PC-9 (cell line): ENCODE measurements at places on chromosomes 2 and 18. TPM values are rescaled to one million over a fixed set of nuclear protein-coding genes. Genes with fewer than 3 reads are reported as not detected.

The DPYSL5 gene
- total RNA-seq, result not detected in 2 replicates

The MYO5B gene
- total RNA-seq, result 23.3 and 25.4 TPM in 2 replicates

The TANC1 gene
- total RNA-seq, result 21.2 and 26.0 TPM in 2 replicates

The FASTKD1 gene
- 19.2 and 22.5 TPM in 2 replicates for total RNA-seq

The NEU2 gene
- total RNA-seq, result not detected in 2 replicates

- H3K4me3 ChIP-seq, result no peak overlapping the region
- H3K36me3 ChIP-seq, result no peaks in the 10 kb centered on the region
- DNase-seq, result no peak
- H3K27ac ChIP-seq, result no peak overlapping the region
- H3K27me3 ChIP-seq, result no peaks in the 10 kb centered on the region
Observed at GRCh38 chr2:208686665-208687064, 280.1 kb downstream of the PTH2R start.

DNA sequence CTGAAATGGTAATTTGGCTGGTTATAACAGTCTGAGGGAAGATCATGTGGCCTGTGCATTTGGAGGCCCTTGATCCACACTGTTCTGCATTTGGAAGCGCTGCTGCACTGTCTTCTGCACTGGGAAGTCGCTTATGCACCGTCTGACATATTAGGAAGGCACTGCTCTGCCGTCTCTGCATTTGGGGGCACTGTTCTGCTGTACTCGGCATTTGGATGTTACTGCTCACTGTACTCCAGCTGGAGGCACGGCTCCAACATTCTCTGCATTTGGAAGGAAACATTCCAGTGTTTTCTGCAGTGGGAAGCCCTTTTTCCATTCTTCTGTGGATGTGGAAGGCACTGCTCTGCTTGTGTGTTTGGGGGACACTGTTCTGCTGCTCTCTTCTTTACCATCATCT lies 9.6 kb upstream of the PROM2 start:
- no peaks in the 10 kb centered on the region for H3K36me3 ChIP-seq
- no peaks in the 10 kb centered on the region for H3K27me3 ChIP-seq
- H3K27ac ChIP-seq, result no peak overlapping the region
- H3K4me3 ChIP-seq, result no peak overlapping the region
- no peak for DNase-seq

- DNase-seq, result no peak
- H3K4me3 ChIP-seq, result no peak overlapping the region
- no peaks in the 10 kb centered on the region for H3K27me3 ChIP-seq
- no peaks in the 10 kb centered on the region for H3K4me1 ChIP-seq
Observed at GRCh38 chr2:174635776-174636404, 38.3 kb upstream of the WIPF1 start.

DNA sequence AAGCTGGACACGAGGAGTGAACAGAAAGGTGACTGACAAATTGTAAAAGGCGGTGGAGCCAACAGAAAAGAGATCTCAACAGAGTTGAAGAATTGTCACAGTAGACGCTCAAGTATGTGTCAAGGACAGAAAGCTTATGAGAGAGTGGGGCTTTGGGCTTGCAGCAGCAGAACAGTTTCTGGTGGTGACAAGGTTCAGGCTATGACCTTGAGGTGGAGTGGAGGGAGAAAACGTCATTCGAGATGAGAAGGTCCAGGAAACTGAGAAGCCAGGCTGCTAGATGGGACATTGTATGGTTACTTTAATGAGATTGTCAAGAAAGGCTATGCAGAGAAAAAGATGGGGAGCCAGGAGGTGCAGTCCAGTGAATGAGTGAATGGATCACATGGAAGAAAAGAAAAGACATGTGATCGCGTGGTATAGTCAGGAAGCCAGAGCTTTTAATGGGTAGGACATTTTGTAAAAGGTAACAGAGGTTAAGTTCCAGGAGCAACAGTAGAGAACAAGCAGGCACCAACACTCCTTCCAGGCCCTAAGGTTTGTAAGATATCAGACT lies 91.1 kb upstream of the EPC2 start:
- H3K4me1 ChIP-seq, result peaks cover 22% of the 10 kb centered on the region
- H3K4me3 ChIP-seq, result no peak overlapping the region
- no peaks in the 10 kb centered on the region for H3K36me3 ChIP-seq

DNA sequence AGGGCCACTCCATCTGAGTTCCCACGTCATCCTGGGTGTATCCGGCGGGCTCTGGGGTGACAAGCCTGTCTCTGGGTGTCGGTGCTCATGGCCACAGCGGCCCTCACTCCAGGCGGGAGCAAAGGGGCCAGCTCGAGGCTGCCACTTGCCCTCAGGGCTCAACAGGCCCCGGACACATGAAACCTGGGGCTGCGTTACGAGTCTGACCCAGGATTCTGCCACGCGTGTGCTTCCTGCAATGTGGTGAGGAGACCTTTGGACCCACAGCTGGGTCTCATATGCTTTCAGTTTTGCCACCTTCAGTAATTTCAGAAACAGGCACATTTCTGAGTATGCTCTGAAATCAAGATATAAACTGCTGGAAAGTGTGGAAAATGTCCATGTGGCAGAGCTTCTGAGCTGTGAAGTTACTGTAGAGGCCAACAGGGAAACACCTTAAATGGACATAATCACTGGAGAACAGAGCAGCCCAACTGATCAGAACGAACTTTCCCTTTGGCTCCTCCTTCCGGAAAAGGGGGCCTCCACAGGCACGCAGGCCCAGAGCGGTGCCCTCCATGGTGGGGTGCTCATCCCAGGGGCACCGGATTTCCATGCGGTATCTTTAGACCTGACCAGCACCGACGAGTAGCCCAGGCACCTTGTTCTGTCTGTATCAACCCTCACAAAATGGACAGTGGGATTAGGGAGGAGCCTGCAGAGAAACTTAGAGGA lies 14.1 kb downstream of the PER2 start:
- no peak overlapping the region for H3K4me3 ChIP-seq
- 0 out of 2 replicates have a peak, but pooled peaks cover 4% of the 10 kb centered on the region for H3K36me3 ChIP-seq
- no peak overlapping the region for H3K27ac ChIP-seq
- no peak for DNase-seq
- H3K4me1 ChIP-seq, result no peaks in the 10 kb centered on the region
- H3K27me3 ChIP-seq, result no peaks in the 10 kb centered on the region

DNA sequence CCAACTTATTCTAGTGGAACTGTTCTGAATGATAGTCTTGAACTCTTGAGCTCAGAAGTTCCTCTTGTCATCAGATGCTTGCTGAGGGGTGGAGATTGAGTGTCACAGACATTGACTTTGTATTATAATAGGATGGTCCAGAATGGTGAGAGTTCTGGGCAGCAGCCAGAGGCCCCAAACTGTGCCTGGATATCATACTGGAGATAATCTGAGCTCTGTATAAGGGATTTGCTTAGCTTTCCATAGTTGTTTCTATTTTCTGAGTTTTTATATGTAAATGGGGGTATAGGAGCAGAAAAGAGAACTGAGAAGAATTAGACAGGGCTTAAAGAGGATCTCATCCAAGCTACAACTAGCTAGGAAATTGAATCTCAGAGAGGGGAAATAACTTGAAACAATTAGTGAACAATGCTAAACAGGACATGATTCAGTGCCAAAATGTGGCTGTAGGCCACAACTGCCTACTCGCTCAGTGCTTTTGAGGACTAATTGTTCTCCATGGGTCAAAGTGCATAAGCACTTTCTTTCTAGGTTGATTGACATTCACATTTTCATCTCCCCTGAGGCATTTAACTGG lies 10.1 kb upstream of the LCLAT1 start:
- H3K36me3 ChIP-seq, result no peaks in the 10 kb centered on the region
- no peak overlapping the region for H3K4me3 ChIP-seq
- H3K27ac ChIP-seq, result no peak overlapping the region
- no peaks in the 10 kb centered on the region for H3K27me3 ChIP-seq
- no peaks in the 10 kb centered on the region for H3K4me1 ChIP-seq

DNA sequence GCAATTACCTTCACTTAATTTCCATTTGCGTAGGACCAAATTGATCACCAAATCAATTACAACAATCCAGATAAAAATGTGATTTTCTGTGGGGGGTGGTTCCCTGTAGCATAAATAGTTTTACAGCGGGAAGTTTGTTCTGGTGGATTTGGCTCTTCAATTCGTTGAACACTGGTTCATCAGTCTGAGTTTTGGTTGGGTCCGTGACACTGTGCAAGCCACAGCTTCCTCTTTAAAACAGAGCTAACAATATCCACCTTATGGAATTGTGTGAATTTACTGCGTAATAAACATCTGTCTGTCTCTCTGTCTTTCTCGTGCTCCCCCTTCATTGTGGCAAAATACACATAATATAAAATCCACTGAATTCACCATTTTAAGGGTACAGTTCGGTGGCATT lies 310.8 kb downstream of the TGIF1 start:
- H3K27me3 ChIP-seq, result no peaks in the 10 kb centered on the region
- DNase-seq, result no peak
- no peaks in the 10 kb centered on the region for H3K4me1 ChIP-seq

DNA sequence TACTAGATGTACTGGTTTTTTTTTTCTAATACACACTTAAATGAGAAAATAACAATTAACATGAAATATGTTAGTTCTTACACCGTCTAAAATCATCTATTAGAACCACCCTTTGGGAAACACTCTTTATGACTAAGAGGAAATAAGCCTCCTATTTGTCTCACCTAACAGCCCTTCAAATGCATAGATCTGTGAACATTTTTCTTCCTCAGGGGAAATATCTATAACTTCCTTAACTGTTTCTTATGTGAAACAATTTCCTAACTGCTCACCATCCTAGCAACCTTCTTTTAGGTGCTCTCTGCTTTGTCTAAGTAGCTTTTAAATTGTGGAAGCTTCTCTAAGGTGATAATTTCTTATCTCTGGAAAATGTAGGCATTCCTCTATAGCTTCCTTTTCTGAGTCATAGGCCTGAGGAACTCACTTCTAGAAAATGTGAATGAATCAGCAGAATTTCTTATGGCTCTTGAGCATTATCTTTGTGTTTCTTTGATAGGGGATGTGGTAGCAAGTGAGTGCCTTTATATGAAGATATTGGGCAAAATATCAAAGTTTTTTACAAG lies 56.1 kb downstream of the CNTNAP5 start:
- no peak overlapping the region for H3K4me3 ChIP-seq
- no peak overlapping the region for H3K27ac ChIP-seq
- H3K4me1 ChIP-seq, result no peaks in the 10 kb centered on the region
- peak; percentile 35 for DNase-seq
- H3K27me3 ChIP-seq, result no peaks in the 10 kb centered on the region

- no peak overlapping the region for H3K4me3 ChIP-seq
- H3K27ac ChIP-seq, result no peak overlapping the region
- no peaks in the 10 kb centered on the region for H3K4me1 ChIP-seq
- no peak for DNase-seq
- H3K36me3 ChIP-seq, result no peaks in the 10 kb centered on the region
Observed at GRCh38 chr2:55213822-55214221, 18.3 kb downstream of the CLHC1 start.

- H3K4me1 ChIP-seq, result no peaks in the 10 kb centered on the region
- no peaks in the 10 kb centered on the region for H3K27me3 ChIP-seq
- peaks cover 42% of the 10 kb centered on the region; the same call in 1 of the 2 replicates for H3K36me3 ChIP-seq
- H3K27ac ChIP-seq, result no peak overlapping the region
- H3K4me3 ChIP-seq, result no peak overlapping the region
Observed at GRCh38 chr2:226766352-226767055, 33.1 kb downstream of the IRS1 start.

GRCh38 chr2:7070483-7070882 lies 153.3 kb downstream of the RNF144A start:
- H3K4me3 ChIP-seq, result no peak overlapping the region
- H3K27ac ChIP-seq, result no peak overlapping the region
- H3K27me3 ChIP-seq, result peaks cover 44% of the 10 kb centered on the region
- no peak for DNase-seq
- no peaks in the 10 kb centered on the region for H3K4me1 ChIP-seq
- no peaks in the 10 kb centered on the region for H3K36me3 ChIP-seq

DNA sequence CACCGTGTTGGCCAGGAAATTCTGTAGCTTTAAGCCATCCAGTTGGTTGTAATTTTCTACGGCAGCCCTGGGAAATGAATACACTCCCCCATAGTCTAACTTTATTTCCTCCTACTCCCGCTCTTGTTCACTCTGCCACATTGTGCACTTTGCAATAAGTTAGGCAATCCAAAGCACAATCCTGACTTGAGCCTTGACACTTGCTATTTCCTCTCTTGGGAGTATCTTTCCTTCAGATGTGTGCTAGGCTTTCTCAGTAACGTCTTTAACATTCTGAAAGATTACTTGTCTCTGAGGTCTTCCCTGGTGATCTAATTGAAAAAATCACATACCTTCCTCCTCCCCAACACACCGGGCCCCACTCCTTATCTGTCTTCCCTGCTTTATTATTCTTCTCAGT lies 65.9 kb upstream of the RAB27B start:
- H3K36me3 ChIP-seq, result no peaks in the 10 kb centered on the region
- H3K27ac ChIP-seq, result no peak overlapping the region
- peaks cover 36% of the 10 kb centered on the region for H3K4me1 ChIP-seq
